ENCODE measurements at places on chromosomes 4 and X. TPM values are rescaled to one million over a fixed set of nuclear protein-coding genes. Genes with fewer than 3 reads are reported as not detected.

Gene SHROOM3
- total RNA-seq = not detected

Gene CCDC110
- 1.2 TPM for total RNA-seq

DNA sequence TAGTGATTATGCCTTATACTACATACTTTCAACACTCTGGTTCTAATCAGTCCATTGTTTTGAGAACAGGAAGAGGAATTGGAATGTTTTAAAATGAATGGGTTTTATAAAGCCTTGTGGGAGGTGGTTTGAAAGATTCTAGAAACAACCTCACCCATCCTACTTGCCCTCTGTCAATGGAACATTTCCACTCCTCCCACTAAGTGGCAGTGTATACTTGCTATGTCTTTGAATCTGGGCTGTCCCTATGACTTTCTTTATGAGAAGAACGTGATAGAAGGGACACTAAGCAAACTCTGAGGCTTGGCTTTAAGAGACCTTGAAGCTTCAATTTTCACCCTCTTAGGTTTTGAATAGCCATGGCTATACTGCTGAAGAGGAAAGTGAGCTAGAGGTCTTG is 611.2 kb downstream of the PPP4R3C start:
- ATAC-seq = no peak

- no peak for ATAC-seq
These were observed 20.8 kb downstream of the HMX1 start for GRCh38 chr4:8850830-8851188.

GRCh38 chr4:29037501-29037900 is 1682.7 kb upstream of the PCDH7 start:
- no peak for ATAC-seq

DNA sequence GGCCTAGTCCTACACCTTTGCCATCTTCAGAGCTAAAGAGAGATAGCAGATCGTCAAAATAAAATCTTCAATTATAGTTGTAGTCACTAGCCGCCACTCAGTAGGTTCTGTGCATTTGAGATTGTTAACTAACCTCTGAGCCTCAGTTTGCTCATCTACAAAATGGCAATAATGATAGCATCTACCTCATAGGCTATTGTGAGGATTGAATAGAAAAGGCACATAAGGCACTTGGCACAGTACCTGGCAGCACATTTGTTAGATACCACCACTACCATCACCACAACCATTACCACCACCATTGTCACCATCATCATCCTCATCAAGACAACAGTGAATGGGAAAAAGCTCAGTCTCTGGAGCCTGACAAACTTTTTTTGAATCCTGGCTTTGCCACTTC is 134.6 kb downstream of the AMMECR1 start:
- no peak for ATAC-seq

DNA sequence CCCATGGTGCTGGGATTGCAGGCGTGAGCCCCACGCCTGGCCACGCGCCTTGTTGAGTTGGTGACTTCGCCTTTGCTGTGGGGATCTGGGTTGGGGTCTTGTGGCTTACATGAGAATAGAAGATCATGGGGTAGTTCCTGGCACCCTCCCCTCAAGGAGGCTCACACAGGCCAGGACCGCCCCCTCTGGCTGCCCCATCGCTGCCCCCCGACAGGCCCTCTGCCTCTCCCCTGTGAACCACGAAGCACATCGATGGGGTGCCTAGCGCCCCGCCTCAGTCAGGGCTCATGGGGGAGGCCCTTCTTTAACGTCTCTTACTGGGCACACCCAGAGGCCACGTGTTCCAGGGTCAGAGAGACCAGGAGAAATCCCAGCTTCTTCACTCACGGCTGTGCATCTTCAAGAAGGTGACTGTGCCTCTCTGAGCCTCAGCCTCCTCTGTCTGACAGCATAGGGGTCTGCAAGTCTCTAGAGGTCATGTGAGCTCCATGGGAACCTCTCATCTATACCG is 23.6 kb upstream of the SPON2 start:
- no peak for ATAC-seq

- no peak for ATAC-seq
These were observed 239.4 kb downstream of the LDB2 start for GRCh38 chr4:16659079-16659478.

Measured in activated T-helper 17 cell treated with anti-CD3 and anti-CD28 coated beads, Interleukin-2, amount 50 U/mL, for 72 hours (primary cell).